Naive thymus-derived CD4-positive, alpha-beta T cell (primary cell): ENCODE measurements at places on chromosomes 12 and 14. TPM values are rescaled to one million over a fixed set of nuclear protein-coding genes. Genes with fewer than 3 reads are reported as not detected.

DNA sequence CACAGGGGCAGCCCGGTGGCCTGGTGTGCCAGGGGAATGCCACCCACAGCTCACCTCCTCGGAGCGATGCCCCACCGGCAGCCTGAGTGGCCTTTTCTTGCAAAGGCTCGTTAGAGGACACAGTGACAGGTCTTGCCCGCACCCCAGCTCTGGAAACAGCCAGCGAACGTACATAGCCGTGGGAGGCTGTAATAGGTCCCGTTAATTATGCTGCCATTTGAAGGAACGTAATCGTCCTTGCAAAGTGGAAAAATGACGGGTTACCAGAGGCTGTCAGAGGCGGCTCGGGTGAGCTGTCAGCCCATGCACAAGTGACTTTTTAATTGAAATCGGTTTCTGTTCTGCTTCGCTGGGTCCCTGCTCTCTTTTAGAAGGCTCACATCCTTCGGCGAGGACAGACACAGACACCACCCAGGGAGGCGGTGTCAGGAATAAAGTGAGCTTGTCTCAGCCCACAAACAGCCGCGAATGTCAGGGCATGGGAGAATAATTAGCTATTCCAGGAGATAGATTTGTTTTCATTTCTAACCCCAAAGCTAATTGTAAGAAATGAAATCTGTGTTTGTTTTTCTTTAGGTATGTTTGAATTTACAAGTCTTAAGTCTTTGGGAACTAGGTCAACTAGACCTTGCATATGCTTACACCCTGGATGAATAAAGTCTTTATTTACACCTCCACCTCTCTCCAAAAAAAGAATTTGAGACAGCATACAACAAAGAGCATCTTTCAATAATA lies 77.2 kb upstream of the RFLNA start:
- no peaks in the 10 kb centered on the region for H3K36me3 ChIP-seq
- H3K4me3 ChIP-seq: no peak overlapping the region
- no peaks in the 10 kb centered on the region for H3K27me3 ChIP-seq
- DNase-seq: no peak

DNA sequence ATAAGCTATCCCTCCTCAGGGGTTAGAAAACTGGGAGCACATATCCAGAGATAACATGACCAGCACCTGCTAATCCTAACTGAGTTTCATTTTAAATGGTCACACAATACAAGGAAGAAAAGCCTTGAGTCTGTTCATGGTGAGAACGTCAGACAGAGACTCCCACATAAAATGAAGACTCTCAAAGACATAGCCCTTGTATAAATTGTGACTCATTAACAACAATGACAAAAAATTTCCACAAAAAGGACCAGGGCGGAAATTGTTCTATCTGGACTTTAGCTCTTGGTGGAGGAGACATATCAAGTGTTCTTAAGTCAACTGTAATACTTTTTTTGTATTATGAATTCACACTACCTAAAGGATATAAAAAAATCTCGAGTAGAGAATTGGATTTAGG lies 313.7 kb upstream of the DCN start:
- no peaks in the 10 kb centered on the region for H3K27me3 ChIP-seq
- no peak overlapping the region for H3K27ac ChIP-seq
- no peak for DNase-seq
- no peak overlapping the region for H3K4me3 ChIP-seq
- no peaks in the 10 kb centered on the region for H3K4me1 ChIP-seq
- no peaks in the 10 kb centered on the region for H3K36me3 ChIP-seq

DNA sequence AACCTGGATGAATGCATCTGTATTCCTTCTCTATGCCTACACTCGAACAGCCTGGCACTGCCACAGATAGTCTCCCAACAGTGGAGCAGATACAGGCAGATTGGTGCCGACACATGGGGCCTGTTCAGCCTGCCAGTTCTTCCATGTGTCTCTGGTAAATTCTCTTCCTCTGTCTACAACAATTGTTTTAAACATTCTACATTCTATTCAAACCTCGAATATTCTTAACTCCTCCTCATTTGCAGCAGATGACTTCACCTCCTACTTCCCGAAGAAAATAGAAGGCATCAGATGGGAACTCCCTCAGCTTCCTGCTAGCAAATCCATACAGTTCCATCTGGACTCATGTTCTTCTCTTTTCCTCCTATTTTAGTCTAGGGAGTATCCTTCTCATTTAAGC lies 43.1 kb upstream of the OTOGL start:
- no peak overlapping the region for H3K4me3 ChIP-seq
- H3K4me1 ChIP-seq: no peaks in the 10 kb centered on the region
- H3K36me3 ChIP-seq: no peaks in the 10 kb centered on the region

DNA sequence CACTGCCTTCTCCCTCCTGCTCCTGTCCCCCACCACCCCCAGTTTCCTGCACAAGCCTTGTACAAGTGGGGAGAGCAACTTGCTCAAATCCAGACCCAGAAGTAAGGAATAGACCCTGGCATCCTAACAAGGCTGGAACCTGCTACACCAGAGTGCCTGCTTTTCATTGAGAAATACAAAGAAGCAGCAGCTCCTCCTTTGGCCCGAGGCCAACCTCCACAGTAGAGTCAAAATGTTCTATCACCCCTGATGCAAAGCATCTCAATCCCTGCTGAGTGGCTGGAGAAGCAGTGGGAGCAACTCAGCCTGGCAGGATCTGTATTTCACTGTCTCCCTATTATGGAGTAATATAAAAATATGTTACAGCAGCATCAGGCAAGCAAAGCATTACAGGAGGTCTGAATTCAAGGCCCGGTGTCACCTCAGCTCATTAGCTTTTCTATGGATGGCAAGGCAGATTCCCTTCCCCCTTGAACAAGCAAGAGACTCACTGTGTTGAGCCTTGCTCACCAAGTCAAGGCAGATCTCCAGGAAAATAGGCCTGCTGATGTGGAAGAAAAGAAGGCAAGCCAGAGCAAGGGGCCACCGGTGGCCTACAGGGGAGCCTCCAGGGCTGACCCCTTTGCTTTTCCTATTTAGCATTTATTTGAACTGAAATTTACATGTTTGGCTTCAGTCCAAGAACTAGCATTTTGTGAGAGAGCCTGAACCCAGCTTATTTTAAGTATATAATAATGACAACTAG lies 186.3 kb upstream of the EGLN3 start:
- no peak overlapping the region for H3K27ac ChIP-seq
- no peaks in the 10 kb centered on the region for H3K27me3 ChIP-seq
- H3K36me3 ChIP-seq: no peaks in the 10 kb centered on the region

The EML5 gene
- 5.4 TPM for total RNA-seq

The LALBA gene
- not detected for total RNA-seq
